ENCODE measurements at places on chromosomes 5 and 9.
A peak's percentile ranks its signal among the peaks of the same experiment; 100 is the strongest.

DNA sequence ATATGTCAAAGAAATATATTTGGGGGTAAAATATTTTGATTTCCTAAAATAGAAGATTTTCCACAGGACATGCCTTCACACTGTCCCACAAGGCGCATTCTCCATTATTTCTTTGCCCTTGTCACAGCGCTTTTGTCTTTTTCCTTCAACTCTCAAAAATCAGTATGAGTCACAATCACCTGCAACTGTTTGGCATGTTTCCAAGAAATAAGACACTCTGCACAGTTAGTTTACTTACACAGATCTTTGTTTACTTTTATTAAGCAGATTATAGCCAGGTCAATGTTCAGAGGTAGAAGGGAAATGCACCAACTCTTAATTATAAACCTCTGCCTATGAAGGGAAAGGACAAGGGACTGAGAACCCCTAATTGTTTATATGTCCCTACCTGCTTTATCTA is 9.5 kb downstream of the CEMIP2 start:
- DNase-seq, result no peak

GRCh38 chr9:23571414-23572104 is 254.5 kb downstream of the ELAVL2 start:
- no peak for DNase-seq

- DNase-seq, result no peak
Observed at GRCh38 chr5:154176181-154176580, 14.4 kb upstream of the GALNT10 start.

- no peak for DNase-seq
Observed at GRCh38 chr5:122749886-122750285, 25.0 kb upstream of the SNX2 start.

GRCh38 chr9:133294257-133294656 is 19.3 kb upstream of the ABO start:
- no peak for DNase-seq

DNA sequence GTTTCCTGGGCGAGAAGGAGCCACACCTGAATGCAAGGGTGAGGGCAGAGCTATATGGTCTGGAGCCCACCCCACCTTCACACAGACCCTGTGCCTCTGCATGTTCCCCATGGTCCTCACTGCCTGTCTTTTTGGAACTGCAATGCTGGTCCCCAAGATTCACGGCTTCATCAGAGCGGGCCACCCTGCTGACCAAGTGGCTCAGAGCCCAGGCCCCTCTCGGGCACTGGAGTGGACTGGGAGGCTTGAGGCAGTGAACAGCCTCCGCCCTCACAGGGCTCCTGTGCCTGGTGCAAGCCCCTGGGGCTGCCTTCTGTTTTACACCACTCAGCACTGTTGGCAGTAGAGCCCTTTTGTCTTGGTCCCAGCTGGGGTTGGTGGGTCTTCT is 143.2 kb downstream of the CACNA1B start:
- DNase-seq, result peak; percentile 71

GRCh38 chr5:84259283-84260045 is 125.2 kb downstream of the EDIL3 start:
- DNase-seq, result no peak

- no peak for DNase-seq
Observed at GRCh38 chr5:124920909-124921666, 174.6 kb upstream of the ZNF608 start.

GRCh38 chr5:126015235-126016181 is 407.7 kb upstream of the GRAMD2B start:
- DNase-seq, result no peak

- no peak for DNase-seq
Observed at GRCh38 chr9:130043654-130044623, 950 bp upstream of the FNBP1 start.

DNA sequence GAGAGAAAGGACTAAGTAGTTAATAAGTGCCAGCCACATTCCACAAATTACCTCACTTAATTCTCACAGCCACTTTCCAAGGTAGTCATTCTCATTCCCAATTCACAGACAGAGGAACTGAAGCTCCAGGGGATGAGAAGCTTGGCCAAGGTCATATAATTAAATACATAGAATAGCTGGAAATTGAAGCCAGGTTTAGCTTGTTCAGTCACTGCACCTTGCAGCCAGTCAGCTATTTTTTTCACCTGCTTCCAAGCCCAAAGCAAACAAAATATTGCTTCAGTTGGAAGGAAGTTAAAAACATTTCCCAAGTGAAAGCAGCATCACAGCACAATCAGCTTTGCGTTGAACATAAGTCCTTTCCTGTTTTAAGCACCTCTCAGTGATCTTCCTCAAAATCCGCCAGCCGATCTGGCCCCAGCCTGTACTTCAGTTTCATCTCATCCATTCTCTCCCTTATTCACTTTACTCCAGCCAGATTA is 4.8 kb downstream of the ALDH1A1 start:
- no peak for DNase-seq

DNA sequence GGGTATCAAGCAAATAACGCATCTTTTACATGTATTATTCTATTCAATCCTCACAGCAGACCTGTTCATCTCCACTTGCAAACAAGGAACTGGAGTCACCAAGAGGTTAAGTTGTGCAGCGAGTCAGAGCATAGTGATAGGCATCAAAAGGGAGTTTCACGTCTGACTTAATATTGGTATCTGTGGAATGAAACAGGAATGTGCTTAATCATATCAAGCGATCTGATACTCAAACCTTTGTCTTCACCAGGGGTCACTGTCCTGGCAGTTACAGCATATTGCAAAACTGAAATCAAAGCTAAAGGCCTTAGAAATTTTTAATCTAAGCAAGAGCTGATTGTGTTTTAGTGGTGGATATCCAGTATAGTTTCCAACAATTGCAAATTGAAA is 271.6 kb downstream of the PLK2 start:
- DNase-seq, result no peak

DNA sequence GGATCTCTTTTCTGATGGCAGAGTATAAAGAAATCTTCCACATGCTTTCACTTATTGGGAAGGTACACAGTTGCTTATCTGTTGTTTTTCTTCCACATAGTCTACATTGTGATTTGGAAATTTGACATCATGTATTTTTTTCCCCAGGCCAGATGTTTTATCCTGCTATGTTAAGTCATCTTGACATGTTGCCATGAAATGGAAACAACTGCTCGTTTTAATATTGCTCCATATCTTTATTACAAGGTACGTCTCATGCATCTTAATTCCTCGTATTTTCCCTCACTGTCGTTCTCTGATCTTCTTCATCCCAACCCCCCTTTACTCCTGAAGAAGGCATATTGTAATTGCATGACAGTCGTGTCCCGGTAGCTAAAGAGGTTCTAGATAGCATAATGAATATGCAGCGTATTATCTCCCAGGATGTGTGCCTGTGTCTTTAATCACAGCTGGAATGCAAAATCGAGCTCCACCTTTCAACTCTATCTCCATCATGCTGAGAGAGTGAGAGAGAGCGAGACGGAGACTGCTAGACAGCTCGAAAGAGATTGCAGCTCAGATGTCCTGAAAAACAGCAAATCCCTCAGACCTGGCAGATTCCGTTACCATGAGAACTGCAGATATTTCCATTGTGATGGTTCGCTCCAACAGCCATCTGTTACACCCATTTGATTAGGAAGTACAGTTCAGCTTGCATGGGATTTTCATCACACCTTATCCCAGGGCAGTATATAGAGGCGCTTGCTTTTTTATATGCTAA is 281.7 kb downstream of the TMEM38B start:
- DNase-seq, result no peak
